ENCODE measurements at places on chromosomes 12 and 14.

- peak; percentile 46 for DNase-seq
Observed at GRCh38 chr14:22822571-22823098, 7.1 kb upstream of the MRPL52 start.

- DNase-seq = no peak
Observed at GRCh38 chr14:67610491-67610890, 9.2 kb upstream of the ARG2 start.

DNA sequence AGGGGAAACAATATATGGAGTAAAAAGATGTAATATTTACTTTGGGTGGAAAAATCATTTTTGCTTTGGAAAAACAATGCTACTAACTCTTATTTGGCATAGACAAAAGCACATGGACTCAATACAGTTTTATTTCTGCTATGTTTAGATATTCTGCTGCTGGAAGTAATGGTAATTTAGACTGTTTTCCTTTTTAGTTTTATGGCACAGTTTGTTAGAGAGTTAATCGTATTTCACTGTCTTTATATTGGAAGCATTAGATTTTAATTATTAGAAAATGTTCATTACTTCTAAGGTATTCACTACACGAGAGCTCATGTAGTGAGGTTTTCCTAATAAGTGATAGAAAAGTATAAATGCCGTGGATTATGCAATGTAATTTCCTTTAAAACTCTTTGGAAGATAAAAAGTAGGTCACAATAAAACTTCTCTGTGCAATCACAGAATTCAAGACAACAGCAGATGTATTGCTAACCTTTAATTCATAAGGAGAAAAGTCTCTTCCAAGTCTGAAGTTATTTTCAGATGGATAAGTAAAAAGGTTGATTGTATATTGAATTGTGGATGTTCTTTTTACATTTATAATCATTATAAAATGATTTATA is 851.8 kb downstream of the TMTC2 start:
- no peak for DNase-seq

DNA sequence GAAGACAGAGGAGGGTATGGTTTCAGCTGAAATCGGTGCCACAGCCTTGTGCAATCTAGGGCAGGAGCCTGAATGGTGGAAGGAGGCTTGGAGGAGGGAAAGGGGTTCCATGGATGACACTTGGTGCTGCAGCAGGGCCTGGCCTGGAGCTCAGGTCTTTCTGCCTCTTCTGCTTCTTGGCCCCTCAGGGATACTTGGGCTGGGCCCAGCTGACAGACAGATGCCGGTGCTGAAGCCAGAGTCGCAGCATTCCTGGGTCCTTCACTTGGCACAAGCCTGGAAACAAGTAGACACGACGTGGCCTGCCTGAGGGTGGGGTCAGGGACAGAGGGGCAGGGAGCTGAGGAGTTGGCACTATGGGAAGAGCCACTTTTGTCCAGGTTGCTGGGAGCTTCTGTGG is 4.4 kb upstream of the PLEKHD1 start:
- no peak for DNase-seq

DNA sequence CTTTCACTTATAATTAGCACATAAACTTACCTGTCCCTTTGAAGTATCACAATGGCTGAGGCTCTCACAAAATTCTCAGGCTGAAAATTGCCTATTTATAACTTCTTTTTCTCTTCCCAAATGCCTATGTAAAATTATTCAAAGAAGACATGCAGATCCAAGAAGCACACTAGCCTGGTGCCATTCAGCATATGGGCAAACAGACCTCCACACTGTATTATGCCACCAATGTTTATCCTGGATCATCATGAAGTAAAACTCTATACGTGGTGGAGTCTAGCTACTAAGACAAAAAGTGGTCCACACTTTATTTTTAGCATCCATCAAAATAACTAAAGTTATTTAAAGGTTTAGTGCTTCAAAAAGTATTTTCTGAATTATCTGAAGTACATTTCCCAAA is 15.8 kb downstream of the TC2N start:
- DNase-seq = no peak

All from stimulated activated CD4-positive, alpha-beta T cell treated with anti-CD3 and anti-CD28 coated beads, TNF-alpha, amount 100 ng/mL, for 48 hours (primary cell).